ENCODE measurements at places on chromosomes 7 and 10.

GRCh38 chr7:110673148-110673547 lies 417.8 kb upstream of the LRRN3 start:
- no peak for DNase-seq

GRCh38 chr10:86678999-86679792 lies 10.9 kb downstream of the LDB3 start:
- DNase-seq, result no peak

- no peak for DNase-seq
Measured at GRCh38 chr7:96655956-96656355, 53.7 kb downstream of the SEM1 start.

- no peak for DNase-seq
Measured at GRCh38 chr10:131072651-131073468, 238.7 kb downstream of the TCERG1L start.

DNA sequence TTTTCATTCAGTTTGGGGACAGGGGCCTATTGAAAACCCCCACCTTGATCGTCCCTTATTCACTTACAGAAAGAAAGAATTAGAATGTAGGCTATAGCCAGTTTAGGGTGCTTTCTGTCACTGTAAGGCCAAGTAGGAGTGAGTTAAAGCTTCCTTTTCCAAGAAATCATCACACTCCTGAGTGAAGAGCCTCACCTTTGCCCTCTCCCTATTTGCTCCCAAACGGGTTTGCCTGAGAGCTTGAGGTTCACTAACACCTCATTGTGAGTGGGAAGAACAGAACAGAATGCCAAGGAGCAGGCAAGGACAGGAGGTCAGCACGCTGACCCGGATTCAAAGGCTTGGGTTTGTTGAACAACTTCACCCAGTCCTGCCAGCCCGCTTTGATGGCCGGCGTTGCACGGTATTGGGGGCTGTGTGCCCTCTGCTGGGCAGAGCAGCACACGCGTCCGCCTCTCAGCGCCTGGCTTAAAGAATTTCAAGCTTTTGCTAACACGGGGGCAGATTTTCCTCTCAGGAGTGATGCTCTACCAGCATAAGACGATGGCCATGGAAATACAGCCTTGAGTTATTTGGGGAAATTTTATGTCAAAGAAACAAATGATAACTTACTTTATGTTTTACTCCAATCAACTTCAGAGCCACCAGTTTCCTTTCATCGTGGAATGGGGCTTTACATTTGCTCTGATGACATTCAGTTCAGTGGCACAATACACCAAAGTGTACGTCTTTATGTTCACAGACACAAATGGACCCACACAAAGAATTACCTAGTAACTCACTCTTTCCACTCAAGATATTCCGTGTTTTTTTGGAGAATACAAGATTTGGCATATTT lies 470.0 kb downstream of the SUGCT start:
- peak; percentile 15 for DNase-seq

- peak; percentile 95 for DNase-seq
Measured at GRCh38 chr10:70551971-70552422, 50.5 kb downstream of the PRF1 start.

GRCh38 chr10:10847387-10847786 lies 170.3 kb upstream of the CELF2 start:
- DNase-seq, result no peak

DNA sequence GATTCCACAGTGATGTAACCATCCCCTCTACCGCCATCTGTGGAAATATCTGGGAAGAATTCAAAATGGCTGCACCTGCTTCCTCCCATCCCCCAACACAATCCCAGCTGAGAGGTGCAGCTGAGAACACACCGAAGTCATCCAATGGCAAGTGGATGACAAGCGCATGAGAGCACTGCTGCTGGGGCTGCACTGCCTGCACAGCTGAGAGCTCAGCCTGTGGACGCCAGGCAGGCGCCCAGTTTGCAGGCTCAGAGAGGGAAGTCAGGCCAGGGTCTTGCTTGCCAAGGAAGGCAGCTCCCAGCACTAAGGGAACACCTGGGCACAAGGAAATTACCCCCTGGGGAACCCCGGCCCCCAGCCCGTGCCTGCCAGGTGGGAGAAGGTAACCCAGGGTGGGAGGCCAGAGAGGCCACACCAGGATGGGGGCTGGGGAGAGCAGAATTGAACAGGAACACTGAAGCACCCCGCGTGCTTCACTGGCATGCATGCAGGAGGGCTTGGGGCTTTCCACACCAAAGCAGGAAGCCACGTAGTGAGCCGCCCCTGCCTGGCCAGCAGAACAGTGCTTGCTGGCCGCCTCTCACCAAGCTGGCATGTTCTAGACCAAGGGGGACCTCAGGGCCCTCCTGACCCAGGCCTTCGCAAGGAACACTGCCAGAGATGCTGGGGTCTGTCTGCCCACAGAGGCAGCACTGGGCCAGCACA lies 46.2 kb downstream of the FAM53B start:
- peak; percentile 29 for DNase-seq

DNA sequence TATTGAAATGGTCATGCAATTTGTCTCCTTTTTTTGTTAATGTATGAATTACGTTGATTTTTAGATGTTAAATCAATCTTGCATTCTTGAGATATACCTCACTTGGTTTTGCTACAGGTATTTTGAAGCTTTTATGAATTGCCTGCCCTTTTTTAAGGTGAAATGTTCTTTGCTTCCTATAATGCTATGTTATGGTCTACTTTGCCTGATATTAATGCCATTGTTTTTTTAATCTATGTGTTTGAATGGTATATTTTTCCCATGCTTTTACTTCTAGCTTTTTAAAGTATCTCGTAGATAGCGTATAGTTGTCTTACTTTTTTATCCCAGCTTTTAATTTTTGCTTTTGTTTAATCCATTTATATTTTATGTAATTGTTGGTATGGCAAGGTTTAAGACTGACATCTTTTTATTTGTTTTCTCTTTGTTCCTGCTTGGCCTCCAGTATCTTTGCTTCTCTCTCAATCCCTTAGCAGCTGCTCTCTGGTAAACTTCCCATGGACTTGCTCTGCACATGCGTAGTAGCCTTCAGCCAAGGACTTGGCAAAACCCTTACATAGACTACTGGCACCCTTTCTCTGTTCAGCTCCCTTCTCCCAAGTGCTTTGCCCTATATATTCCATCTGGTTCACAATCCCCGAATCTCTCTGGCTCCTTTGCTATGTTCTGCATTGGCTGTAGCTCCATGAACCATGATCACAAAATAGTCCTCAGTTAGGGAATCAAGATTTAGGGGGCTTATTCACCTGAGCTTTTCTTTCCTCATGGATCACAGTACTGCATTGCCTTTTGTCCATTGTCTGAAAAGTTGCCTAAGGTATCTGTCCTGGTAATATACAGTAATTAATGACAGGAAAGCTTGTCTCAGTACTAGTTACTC lies 8.4 kb downstream of the TRIM24 start:
- no peak for DNase-seq

DNA sequence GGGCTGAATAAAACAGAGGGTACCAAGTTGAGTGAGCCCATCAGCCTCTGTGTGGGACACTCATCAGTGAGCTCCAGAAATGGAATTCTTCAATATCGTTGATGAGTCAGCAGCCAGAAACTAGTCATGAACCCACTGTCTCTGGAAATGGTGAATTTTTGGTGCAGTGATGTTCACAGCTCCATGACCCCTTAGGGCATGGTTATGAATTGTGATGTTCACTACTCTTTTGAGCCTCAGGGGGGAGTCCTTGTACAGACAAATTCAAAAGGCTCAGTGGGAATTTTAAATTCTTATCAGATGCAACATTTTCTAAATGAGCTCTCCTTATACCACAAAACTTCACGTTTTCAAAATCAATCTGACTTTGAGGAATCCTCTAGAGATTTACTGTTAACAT lies 335.7 kb downstream of the PHTF2 start:
- peak; percentile 91 for DNase-seq

GRCh38 chr10:98892523-98892922 lies 343.1 kb downstream of the HPSE2 start:
- DNase-seq, result no peak

DNA sequence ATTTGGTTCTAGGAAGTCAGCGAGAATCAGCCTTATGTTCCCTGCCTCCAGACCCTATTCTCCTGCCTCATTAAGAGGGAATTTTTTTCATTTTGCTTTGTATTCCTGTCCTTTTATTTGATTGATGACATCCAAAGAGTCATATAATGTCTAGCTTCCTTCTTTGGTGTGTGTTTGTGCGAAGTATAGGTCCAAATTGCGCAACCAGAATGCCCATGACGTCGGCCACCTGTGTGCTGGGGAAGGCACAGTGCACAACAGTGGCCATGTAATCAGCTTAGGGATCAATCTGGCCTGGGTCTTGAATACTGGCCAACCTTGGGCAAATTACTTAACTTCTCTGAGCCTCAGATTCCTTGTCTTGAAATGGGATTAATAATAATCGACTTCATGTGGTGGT lies 206.2 kb downstream of the VTI1A start:
- no peak for DNase-seq
